ENCODE measurements at places on chromosomes 11 and 22. TPM values are rescaled to one million over a fixed set of nuclear protein-coding genes. Genes with fewer than 3 reads are reported as not detected.

The GNG3 gene
- 20.0 TPM for total RNA-seq

The CCDC116 gene
- total RNA-seq: not detected

The APOL5 gene
- not detected for total RNA-seq

The HBB gene
- total RNA-seq: 552 TPM

Data from frontal cortex (tissue), 4 donors.